ENCODE measurements at places on chromosomes 3 and 15. TPM values are rescaled to one million over a fixed set of nuclear protein-coding genes. Genes with fewer than 3 reads are reported as not detected.

The EEF1AKMT4 gene
- not detected for total RNA-seq

The ADGRG7 gene
- 2.9 TPM for total RNA-seq

The LMOD3 gene
- total RNA-seq: 3.6 TPM

The MORC1 gene
- 2.4 TPM for total RNA-seq

The CCDC51 gene
- total RNA-seq: 4.8 TPM

The LEKR1 gene
- 8.4 TPM for total RNA-seq

The ZNF662 gene
- total RNA-seq: 10.4 TPM

The CLDN11 gene
- 1.7 TPM for total RNA-seq

The GJD2 gene
- 5.1 TPM for total RNA-seq

The APOD gene
- total RNA-seq: not detected

The FAM174B gene
- 4.8 TPM for total RNA-seq

The OCA2 gene
- 41.2 TPM for total RNA-seq

The ZBTB47 gene
- total RNA-seq: 49.8 TPM

The PARP15 gene
- total RNA-seq: 4.3 TPM

The C3orf85 gene
- total RNA-seq: 2.6 TPM

The MYO5C gene
- 2.2 TPM for total RNA-seq

Data from umbilical cord (tissue), 2 donors.